ENCODE measurements at places on chromosomes 11 and 22. TPM values are rescaled to one million over a fixed set of nuclear protein-coding genes. Genes with fewer than 3 reads are reported as not detected.

GRCh38 chr11:94511932-94512781 lies at the start of gene C11orf97:
Gene C11orf97, plus strand, starts transcription at chr11:94512461. Its CDS starts 68 bp downstream, at chr11:94512529.
- DNase-seq: peak; percentile 87
- no peaks in the 10 kb centered on the region for H3K36me3 ChIP-seq
- no peak within 1 kb of the TSS for H3K27ac ChIP-seq
- H3K4me3 ChIP-seq: peak within 1 kb of the TSS; percentile 58

DNA sequence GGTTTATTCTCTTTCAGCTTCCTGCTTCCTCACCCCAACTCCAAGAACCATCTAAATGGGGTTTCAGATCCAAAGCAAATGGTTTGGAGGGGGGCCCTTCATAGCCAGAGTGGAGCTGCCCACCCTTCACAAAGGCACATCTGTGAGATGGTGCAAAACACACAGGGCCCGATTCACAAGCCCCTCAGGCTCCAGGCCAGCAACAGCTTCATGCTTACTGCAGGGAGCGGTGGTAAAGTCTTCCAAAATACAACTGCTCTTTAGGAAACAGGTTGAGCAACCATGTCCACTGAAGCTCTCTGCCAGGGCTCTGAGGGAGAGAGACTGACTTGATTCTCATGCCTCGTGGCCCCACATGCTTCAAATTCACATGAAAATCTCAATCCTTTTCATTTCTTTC lies 213.0 kb upstream of the NARS2 start:
- H3K36me3 ChIP-seq: no peaks in the 10 kb centered on the region
- H3K4me1 ChIP-seq: no peaks in the 10 kb centered on the region
- no peak overlapping the region for H3K4me3 ChIP-seq

GRCh38 chr11:102615894-102616432 lies 9.2 kb downstream of the MMP20 start:
- peaks cover 4% of the 10 kb centered on the region for H3K4me1 ChIP-seq
- H3K27me3 ChIP-seq: no peaks in the 10 kb centered on the region
- H3K4me3 ChIP-seq: no peak overlapping the region

DNA sequence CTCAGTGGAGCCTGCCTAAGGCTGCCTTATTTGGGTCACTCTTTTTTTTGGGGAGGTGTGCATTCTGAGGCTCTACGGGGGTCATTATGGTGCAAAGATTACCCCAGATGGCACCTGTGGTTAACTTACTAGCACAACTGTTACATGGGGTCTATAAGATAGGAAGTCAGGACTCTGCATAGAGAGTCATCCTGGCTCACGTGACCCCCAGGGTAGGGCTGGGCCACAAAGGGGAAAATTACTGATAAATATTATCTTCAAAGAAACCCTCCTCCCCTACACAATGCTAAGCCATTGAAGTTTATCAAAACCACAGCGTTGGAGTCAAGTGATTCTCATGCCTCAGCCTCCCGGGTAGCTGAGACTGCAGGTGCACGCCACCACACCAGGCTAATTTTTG lies 397.1 kb downstream of the MN1 start:
- H3K27ac ChIP-seq: no peak overlapping the region
- no peaks in the 10 kb centered on the region for H3K36me3 ChIP-seq
- no peak overlapping the region for H3K4me3 ChIP-seq
- no peaks in the 10 kb centered on the region for H3K4me1 ChIP-seq

DNA sequence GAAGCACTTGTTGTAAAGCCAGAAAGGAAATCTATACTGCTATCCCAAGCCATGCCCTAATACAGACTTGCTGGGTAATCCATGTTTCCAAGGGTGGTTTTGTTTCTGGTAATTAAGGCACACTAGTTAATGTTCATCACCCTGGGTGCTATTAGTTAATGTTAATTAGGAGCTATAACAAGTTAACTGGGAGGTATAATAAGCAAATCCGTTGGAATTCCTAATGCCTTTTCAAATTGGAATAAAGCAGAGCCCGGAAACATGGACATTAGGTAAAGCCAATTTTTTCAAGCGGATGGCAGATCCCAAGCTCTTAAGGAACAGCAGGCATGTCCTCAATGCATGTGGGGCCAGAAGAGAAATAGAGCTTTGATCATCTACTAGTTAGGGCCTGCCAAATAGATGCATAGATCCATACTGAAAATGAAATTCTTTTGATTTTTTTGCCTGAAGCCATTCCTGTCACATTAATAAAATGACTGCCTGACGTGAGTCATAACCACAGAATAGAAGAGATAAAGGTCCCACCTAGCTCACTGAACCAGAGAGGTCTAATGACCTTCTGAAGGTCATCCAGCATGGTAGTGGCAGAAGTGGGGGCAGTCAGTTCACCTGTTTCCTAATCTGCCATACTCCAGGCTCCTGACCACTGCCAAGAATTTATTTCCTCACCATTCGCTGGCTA lies 28.5 kb upstream of the CCDC34 start:
- H3K4me3 ChIP-seq: no peak overlapping the region
- peaks cover 84% of the 10 kb centered on the region for H3K4me1 ChIP-seq
- DNase-seq: no peak
- H3K27me3 ChIP-seq: no peaks in the 10 kb centered on the region

C11orf86 gene
- not detected for polyA plus RNA-seq

DNA sequence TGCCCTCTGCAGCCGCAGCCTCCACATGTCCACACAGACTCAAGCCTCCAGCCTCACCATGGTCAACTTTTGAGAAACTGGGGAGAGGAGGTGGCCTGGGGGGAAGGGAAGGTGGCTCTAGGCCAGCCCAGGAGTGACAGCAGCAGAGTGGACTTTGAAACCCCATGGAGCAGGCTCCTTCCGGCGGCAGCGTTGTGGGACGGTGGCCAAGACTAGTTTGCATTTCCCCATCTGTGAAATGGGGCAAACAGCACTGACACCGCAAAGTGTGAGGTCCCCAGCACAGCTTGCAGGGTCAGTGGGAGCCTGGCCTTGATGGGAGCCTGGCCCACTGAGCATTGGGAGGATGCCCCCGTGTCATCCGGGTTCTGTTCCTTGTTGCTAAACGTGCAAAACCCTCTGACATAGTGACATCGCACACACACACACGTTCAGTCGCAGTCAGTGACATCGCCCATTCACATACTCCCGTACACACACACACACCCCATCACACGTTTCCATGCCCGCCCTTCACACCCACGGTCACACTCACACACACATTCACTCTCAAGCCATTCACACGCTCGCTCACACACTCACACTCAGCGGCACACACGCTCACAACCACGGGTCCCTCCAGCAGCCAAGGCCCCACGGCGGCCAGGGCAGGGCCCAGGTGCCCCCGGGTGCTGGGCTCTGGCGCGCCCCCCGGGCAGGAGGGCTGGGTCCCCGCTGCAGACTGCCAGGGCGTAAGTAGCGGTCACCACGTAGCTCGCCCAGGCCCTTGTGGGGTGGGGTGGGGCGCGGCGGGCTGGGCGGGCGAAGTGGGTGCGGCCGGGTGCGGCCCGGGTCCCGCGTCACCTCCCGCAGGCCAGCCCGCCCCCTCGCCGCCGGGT lies 585 bp downstream of the CYB5R3 start:
- H3K4me3 ChIP-seq: peak overlapping the region; percentile 91
- no peaks in the 10 kb centered on the region for H3K27me3 ChIP-seq
- peak overlapping the region; percentile 96 for H3K27ac ChIP-seq
- peaks cover 58% of the 10 kb centered on the region for H3K4me1 ChIP-seq
- DNase-seq: peak; percentile 79

DNA sequence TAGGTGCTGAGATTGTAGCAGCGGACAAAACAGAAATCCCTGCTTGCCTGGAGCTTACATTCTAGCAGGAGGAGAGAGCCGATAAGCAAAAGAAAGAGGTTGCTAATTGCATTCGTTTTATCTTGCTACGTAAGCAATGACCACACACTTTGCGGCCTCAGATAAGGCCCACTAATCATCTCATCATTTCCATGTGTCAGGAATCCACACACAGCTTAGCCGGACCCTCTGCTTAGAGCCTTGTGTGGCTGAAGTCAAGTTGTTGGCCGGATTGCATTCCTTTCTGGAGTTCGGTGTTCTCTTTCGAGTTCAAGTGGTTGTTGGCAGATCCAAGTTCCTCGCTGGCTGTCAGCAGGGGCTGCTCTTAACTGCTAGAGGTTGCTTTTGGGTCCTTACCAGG lies 101.6 kb downstream of the CHST1 start:
- no peak overlapping the region for H3K4me3 ChIP-seq
- H3K36me3 ChIP-seq: no peaks in the 10 kb centered on the region
- H3K27me3 ChIP-seq: peaks cover 50% of the 10 kb centered on the region
- no peak overlapping the region for H3K27ac ChIP-seq
- H3K4me1 ChIP-seq: no peaks in the 10 kb centered on the region

DNA sequence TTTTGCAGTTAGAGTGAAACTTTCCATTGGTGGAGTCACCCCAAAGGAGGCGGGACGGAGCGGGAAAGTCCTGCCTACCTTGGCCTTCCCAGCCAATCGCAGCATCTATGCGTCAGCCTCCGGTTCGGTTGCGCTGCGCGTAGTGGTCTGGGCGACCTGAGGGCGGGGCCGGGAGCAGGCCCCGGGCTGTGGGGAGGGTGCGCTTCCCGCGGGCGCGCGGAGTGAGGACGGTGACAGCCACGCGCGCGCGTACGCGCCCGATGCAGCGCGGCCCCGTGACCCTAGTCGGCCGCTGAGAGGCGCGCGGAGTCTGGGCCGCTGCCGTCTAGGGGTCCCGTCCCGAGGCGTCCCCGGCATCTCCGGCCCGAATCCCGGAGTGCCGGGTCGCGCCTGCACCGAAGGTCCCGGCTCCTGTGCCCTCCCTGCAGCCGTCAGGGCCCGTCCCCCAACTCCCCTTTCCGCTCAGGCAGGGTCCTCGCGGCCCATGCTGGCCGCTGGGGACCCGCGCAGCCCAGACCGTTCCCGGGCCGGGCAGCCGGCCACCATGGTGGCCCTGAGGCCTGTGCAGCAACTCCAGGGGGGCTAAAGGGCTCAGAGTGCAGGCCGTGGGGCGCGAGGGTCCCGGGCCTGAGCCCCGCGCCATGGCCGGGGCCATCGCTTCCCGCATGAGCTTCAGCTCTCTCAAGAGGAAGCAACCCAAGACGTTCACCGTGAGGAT lies at the start of gene NF2:
Gene NF2, plus strand, starts transcription at position 276 of the 718 bp plus-strand sequence. Its CDS starts 366 bp downstream, at position 642.
- H3K4me3 ChIP-seq: peak within 1 kb of the TSS; percentile 84
- peak within 1 kb of the TSS; percentile 94 for H3K27ac ChIP-seq
- H3K4me1 ChIP-seq: peaks cover 14% of the 10 kb centered on the region
- no peaks in the 10 kb centered on the region for H3K36me3 ChIP-seq
- no peaks in the 10 kb centered on the region for H3K27me3 ChIP-seq

GRCh38 chr22:22121445-22121844 lies 123.1 kb upstream of the VPREB1 start:
- H3K4me3 ChIP-seq: no peak overlapping the region
- H3K36me3 ChIP-seq: no peaks in the 10 kb centered on the region
- no peak for DNase-seq
- H3K4me1 ChIP-seq: no peaks in the 10 kb centered on the region

DNA sequence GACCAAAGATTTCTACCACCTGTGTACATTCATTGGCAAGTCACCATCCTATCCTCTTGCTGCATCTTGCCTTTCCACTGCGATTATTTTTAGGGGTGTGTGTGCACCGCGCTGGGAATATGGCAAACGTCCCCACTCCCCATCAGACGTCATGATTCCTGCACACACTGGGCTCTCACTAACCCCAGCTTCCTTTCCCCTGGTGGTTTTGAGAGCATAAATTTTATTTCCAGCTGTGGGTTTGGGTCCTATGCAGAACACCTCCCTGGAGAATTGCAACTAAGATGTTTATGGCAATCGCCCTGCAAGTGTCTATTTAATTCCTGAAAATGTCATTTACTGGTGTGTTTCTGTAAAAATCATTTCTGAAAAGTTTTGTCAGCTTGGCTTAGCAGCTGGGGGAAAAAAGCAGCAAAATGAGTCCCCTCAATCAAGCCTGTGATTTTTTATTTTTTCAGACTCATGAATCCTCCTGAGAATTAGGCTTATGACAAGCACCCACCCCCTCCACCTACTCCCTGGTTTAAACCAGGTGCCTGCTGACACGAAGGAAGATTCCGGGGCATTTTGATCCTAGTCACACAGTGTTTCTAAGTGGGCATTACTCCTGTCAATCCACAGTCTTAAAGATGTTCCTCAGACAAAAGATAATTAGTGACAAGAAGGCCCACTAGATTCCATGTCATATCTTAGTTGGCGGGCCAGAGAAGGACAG lies 23.8 kb downstream of the UPB1 start:
- no peak overlapping the region for H3K4me3 ChIP-seq
- no peak overlapping the region for H3K27ac ChIP-seq
- no peak for DNase-seq
- peaks cover 36% of the 10 kb centered on the region for H3K4me1 ChIP-seq

- H3K27ac ChIP-seq: no peak overlapping the region
- peak; percentile 10 for DNase-seq
- H3K4me3 ChIP-seq: no peak overlapping the region
- no peaks in the 10 kb centered on the region for H3K4me1 ChIP-seq
- H3K27me3 ChIP-seq: no peaks in the 10 kb centered on the region
These were observed 28.5 kb downstream of the IMMP1L start for GRCh38 chr11:31480930-31481329.

PRODH gene
- 3.5 TPM for polyA plus RNA-seq

OR5J2 gene
- polyA plus RNA-seq: not detected
